ENCODE measurements at places on chromosomes 12 and 14.

GRCh38 chr14:31138301-31138700, 69.3 kb downstream of the HECTD1 start:
- DNase-seq, result no peak

DNA sequence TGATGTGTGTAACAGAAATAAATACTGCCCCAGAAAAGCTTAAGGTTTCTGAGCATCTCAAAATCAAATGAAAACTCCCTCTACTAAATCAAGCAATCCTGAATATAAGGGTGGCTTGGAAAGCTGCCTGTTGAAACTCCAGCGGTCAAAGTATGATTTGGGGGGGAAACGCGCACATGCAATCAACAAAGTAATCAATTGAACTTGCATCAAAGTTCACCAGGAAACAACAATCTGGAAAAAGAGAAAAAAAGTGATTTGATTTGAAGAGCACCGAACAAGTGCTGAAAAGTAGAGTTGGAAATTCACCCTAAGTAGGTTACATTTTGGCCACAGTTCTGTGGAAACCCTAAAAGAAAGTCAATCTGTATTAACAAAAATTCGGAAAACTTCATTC, 700 bp downstream of the CNIH1 start:
- DNase-seq, result no peak

GRCh38 chr12:42118136-42118879, 26.4 kb downstream of the GXYLT1 start:
- no peak for DNase-seq

GRCh38 chr12:53660041-53660440, 15.8 kb downstream of the ATP5MC2 start:
- DNase-seq, result no peak

GRCh38 chr12:57470286-57470969, 9.2 kb downstream of the ARHGAP9 start:
- no peak for DNase-seq

DNA sequence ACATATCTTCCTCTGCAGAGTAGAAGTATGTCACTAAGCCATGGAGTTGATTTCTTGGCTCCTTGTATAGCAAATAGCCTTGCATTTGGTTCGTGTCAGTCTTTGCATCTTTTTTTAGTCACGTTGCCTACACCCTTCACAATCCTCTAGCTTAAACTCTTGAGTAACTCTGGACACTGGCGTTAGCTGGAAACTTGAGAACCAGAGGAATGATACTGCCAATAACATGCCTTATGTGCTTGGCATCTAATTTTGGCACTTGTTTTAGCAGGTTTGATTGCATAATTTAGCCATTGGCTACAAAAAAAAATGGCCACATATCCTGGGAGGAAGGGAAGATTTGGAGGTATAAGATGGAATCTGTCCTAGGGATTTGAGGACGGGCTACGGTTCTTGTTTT, 136.2 kb downstream of the ETV6 start:
- DNase-seq, result no peak

- peak; percentile 54 for DNase-seq
These were observed 154.9 kb downstream of the ASCL4 start for GRCh38 chr12:107929436-107929835.

- peak; percentile 52 for DNase-seq
These were observed 15.4 kb upstream of the ANKLE2 start for GRCh38 chr12:132776816-132777568.

- DNase-seq, result peak; percentile 69
These were observed 69.4 kb downstream of the ATXN2 start for GRCh38 chr12:111529424-111530368.

- DNase-seq, result no peak
These were observed 4.9 kb upstream of the NECAP1 start for GRCh38 chr12:8077207-8077606.

- no peak for DNase-seq
These were observed 566.1 kb downstream of the BCL11B start for GRCh38 chr14:98705871-98706300.

DNA sequence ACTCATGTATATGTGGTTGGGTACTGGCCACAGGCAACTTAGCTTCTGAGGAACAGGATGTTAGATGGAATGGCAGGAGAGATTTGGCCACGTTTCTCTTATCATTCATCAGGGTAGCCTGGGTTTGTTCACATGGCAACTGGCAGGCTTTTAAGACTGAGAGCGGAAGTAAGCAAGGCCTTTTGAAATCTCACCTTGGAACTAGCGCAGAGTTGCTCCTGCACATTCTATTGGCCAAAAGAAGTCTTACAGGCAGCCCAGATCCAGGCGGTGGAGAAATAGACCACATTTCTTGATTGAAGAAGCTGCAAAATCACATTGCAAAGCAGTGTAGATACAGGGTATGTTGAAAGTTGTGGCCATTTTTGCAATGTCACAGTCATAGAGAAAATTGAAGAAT, 3.7 kb downstream of the CLEC4A start:
- no peak for DNase-seq

GRCh38 chr12:96177013-96177412, 17.2 kb upstream of the ELK3 start:
- DNase-seq, result no peak

GRCh38 chr12:89610366-89610765, 84.5 kb upstream of the POC1B start:
- DNase-seq, result no peak

GRCh38 chr12:100753837-100754236, 40.7 kb upstream of the ANO4 start:
- peak; percentile 66 for DNase-seq

- no peak for DNase-seq
These were observed 342.1 kb upstream of the RGS6 start for GRCh38 chr14:71590131-71590530.

DNA sequence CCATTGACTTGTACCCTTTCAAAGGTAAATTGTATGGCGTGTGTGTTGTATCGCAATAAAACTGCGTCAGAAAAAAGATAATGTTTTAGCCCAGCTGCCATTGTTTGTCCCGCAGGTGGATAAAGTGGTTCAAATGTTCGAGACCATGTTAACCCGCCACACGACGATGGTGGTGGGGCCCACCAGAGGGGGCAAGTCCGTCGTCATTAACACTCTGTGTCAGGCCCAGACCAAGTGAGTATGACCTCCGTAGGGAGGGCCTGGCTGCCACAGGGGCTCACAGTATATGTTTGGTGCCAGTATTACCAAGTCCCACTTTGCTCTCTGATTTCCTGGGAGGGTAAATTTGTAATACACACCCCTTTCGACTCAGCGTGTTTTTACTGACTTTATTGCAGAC, 96.9 kb downstream of the DNAH10 start:
- no peak for DNase-seq

DNA sequence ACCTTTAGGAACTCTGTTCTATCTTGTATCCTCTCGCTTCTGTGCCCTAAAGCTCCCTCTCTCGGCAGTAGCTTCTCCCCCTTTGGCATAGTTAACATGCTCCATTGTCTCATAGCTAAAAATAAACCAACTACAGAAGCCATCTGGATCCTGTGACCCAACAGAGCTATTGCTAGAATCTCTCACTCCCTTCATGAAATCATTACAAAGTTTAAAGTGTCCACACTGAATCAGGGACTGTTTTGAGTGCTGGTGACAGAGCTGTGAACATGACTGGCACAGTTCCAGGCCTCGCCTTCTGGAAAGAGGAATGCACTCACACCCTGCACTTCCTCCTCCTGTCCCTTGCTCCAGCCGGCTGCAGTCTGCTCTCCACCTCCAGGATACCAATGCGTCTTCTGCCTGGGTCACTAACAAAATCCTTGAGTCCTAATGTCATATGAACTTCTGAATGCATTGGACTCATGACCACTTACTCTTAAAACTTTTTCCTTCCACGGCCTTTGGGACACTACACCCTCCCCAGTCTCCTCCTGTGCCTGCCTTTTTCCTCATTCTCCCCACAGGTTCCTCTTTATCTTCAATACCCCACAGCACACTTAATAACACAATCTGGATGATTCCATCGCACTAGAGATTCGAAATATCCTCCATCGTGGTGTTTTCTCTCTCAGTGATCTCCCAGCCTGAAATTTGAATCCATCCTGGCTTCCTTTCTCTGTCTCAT, 13.2 kb downstream of the PLBD1 start:
- peak; percentile 79 for DNase-seq

GRCh38 chr12:97200181-97200580, 262.4 kb upstream of the RMST start:
- no peak for DNase-seq

GRCh38 chr14:33812181-33812580, 138.7 kb downstream of the EGLN3 start:
- no peak for DNase-seq

- DNase-seq, result no peak
These were observed 91.2 kb downstream of the KIF26A start for GRCh38 chr14:104229534-104230055.

DNA sequence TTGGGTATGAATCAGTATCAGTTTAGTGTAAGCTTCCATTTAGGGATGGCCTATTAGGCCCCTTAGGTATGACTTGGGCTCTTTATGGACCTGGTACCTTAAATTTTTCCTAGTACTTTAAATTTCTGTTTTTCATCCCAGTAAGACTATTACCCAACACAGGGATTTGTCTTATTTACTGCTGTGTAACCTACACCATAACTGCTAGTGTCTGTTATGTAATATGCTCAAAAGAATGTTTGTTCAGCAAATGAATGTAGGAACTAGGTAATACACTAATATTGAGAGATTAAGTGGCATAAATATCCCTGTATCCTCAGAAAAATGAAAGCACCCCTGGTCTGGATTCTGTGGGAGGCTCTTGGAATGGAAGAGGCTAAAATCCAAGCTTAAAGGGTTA, 63.7 kb upstream of the YARS2 start:
- no peak for DNase-seq

DNA sequence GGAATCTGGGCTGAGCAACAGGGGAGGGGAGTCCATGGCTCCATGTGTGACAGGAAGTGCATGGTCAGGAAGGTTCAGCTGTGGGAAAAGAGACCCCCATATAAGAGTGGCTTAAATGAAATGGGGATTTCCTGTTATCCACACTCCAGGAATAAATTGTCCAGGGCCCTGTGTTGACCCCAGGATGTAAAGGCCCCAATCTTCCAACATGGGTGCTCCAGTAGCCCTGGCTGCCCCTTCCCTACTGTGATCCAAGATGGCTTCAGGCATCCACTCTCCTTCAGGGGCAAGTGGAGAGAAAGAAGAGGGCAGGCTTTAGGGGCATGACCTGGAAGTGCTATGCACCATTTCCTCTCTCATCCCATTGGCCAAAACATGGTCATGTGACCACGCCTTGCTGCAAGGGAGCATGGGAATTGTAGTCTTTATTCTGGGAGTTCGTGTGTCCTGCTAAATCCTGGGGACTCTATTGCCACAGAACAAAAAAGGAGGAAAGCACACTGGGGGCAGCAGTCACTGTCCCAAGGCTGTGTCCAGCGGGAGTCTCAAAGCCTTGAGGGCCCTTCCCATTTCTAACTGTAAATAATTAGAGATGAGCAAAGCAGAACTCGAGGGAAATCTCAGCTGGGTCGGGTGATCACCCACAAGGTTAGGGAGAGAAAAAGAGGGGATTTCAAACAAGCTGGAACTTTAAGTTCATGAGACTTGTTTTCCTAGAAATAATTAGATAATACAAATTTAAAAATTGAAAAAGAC, 289.2 kb downstream of the ADGRD1 start:
- DNase-seq, result no peak

GRCh38 chr12:41504976-41505375, 316.9 kb downstream of the PDZRN4 start:
- DNase-seq, result no peak

GRCh38 chr14:75614179-75614578, 35.8 kb downstream of the FLVCR2 start:
- DNase-seq, result no peak

- no peak for DNase-seq
These were observed 4.5 kb downstream of the POMT2 start for GRCh38 chr14:77316195-77316505.

DNA sequence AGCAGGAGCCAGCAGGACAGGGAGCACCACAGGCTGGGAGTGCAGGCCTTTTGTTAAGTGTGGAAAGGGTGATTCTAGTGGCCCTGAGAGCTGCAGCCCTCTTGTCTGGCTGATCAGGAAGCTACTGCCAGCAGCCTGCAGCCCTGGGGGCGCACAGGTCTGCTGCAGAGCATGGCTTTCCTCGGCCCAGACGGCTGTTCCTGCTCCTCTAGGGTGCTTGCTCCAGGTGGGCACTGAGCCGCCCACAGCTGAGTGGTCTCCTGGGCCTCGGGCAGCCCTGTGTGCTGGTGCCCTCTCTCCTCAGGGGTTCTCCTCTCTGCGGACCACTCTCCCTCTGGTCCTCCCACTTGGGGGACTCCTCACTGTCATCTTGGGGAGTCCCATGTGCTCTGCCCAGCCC, 18.9 kb downstream of the CCDC88C start:
- no peak for DNase-seq

- no peak for DNase-seq
These were observed 348.8 kb downstream of the KCNH5 start for GRCh38 chr14:62696331-62696924.

- peak; percentile 21 for DNase-seq
These were observed 176.4 kb upstream of the TMTC1 start for GRCh38 chr12:29960122-29960521.

DNA sequence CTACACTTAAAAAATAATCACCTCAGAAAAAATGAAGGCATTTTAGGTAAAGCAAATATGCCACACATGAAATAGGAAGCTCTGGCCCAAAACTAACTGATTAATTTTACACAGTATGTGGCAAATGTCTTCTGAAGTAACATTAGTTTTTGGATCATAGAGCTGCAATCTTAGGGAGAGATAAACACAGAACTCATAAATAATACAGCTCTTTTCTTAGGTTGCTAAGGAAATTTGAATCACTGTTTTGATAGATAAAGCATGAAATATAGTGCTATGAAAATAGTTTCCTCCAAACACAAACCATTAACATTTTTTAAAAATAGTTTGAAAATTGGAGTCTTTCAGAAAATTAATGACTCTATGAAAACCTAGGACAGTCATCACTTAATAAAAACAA, 15.0 kb downstream of the RASSF9 start:
- no peak for DNase-seq

- DNase-seq, result no peak
These were observed 2.3 kb downstream of the RDH12 start for GRCh38 chr14:67703997-67704396.

GRCh38 chr12:48862760-48863159, 2.9 kb downstream of the RND1 start:
- DNase-seq, result peak; percentile 57

- DNase-seq, result no peak
These were observed 820.3 kb downstream of the TMEM121 start for GRCh38 chr14:106346534-106347290.

DNA sequence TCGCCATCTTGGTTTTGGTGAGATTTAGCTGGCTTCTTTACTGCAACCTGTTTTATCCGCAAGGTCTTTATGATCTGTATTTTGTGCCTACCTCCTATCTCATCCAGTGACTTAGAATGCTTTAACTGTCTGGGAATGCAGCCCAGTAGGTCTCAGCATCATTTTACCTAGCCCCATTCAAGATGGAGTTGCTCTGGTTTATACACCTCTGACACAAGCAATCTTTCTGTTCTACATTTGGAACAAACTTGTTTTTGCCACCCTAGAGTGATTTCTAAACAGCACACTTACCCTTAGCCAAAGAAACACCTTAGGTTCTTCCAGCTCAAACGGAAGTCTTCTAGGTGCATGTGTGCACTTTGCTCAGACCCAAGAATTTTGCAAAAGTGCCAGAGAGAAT, 122.3 kb downstream of the CCDC60 start:
- DNase-seq, result no peak

GRCh38 chr12:5661811-5662210, 229.9 kb downstream of the NTF3 start:
- DNase-seq, result peak; percentile 6
